ENCODE measurements at places on chromosomes 6 and 20.

GRCh38 chr6:136201732-136202131, 48.4 kb downstream of the MTFR2 start:
- no peak for DNase-seq

DNA sequence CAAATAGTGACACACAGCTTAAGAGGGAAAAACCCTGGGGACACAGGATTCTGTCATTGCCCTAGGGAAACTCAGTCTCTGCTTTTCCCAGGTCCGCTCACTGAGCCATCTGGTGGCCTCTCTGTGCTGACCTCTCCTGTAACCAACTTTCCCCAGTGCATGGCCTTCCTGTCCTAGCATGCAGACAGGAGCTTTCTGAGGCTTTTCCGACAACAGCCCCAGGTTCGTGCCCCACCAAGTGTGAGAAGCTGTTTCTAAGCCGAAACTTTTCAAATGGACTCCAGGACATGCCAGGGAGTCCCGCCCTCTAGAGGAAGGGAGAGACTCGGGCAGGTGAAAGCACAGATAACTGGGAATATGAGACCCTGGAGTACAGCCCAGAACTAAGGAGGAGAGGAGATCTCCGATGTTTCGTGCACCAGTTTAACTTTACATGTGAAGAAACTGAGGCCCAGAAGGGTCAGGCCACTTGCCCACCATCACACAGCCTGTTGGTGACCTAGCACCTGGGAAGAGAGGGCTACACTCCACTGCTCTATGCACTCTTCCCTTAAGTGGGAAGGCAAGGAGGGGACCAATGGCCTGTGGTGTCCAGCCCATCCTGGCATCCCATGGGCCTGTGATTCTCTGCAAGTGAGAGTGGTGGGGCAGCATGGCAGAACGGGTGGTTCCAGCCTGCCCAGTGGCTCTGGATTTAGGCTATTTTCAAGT, 46.2 kb downstream of the RPP40 start:
- DNase-seq, result no peak

- DNase-seq, result no peak
Measured at GRCh38 chr20:46964618-46965455, 70.2 kb downstream of the EYA2 start.

DNA sequence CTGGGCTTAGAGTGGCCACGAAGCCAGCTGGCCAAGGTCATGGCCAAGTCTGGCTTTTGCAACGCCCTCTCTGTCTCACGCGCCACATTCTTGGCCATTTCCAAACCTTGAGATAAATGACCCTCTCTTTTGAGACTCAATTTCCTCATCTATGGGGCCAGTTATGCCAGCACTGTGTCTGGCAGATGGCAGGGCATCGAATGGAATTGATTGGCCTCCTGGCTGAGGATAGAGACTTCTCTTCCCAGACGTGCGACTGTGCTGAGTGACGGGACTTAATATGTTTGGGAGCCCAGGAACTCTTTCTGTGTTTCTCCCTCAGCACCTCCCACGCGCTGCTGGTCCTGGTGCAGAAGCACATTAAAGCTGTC, 7.6 kb downstream of the BPIFB2 start:
- no peak for DNase-seq

- no peak for DNase-seq
Measured at GRCh38 chr20:33812152-33812849, 1.2 kb downstream of the CHMP4B start.

GRCh38 chr20:10316582-10316981, 98.0 kb downstream of the SNAP25 start:
- no peak for DNase-seq

DNA sequence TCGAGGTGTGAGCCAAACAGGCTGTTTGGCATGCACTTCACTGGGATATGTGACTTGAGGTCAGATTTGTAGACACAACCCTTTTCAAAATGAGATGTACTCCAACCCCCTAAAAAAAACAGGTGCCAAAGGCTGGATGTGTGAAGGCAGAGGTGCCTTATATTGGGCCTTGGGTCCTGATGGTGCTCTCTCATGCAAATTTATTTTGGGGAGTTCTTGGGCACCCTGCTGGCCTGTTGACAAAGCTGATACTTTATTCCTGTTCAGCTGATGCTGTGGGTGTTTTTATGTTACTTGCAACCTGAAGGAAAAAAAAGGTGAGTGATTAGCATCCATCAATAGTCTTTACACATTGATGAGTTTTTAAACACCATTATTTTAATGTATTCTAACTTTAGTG, 121.5 kb downstream of the DNAH8 start:
- DNase-seq, result no peak

DNA sequence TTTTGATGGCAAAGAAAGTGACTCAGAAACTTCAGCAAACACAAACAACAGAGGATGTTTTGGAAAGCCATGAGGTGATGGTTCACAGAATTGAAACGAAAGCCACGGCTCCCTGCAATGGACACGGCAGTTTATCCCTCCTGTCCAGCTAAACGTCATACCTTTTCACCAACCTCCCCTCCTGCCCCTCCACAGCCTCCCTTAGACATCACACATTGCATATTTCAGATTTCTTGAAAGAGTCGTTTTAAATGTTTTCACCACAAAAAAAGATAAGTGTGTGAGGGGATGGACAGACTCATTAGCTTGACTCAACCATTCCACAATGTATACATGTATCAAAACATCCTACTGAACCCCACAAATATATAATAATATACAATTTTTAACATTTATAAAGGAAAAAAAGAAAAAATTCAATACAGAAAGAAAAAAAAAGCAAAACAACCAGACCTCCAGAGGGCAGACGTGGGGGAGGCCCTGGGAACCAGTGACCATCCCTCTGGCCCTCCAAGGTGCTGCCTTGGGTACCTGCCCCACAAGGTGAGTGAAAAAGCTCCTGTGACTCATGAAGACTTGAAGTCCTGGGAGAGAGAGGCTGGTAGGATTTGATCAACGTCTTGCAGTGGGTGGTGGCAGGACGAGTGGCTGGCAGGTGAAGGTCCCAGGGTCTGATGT, 117.2 kb upstream of the THBS2 start:
- DNase-seq, result no peak

- DNase-seq, result peak; percentile 89
Measured at GRCh38 chr6:34888874-34889555, at the start of gene ANKS1A. ANKS1A (plus strand) TSS chr6:34889255; CDS start chr6:34889403, 148 bp downstream.

Measured in stimulated activated CD4-positive, alpha-beta T cell treated with anti-CD3 and anti-CD28 coated beads, Interleukin-1b, Interleukin-23, amount 100 ng/mL, for 1 hour (primary cell).